ENCODE measurements at places on chromosomes 4 and X.

DNA sequence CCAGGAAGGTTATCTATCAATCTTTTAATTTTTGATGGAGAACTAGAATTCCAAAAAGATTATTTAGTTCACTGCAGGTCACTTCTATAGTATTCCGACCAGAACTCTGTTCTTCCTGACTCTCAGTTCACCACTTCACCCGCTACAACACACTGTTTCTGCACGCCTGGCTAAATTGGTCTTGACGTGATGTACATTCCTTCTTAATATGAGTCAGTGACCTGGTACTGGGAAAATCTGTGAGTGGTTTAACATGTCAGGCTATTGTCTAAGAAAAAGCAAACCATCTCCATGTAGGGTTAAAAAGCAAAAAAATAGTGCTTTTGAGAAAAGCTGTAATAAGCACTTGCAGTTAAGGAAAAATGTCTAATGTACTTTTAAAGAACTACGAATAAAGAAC is 120.4 kb downstream of the NDST3 start:
- DNase-seq = no peak

- DNase-seq = peak; percentile 7
These were observed 114.3 kb upstream of the TEX13C start for GRCh38 chrX:125205133-125205917.

- no peak for DNase-seq
These were observed 2092.4 kb upstream of the TENM3 start for GRCh38 chr4:180150818-180151217.

- DNase-seq = no peak
These were observed 27.0 kb downstream of the SH2D1A start for GRCh38 chrX:124373348-124373747.

DNA sequence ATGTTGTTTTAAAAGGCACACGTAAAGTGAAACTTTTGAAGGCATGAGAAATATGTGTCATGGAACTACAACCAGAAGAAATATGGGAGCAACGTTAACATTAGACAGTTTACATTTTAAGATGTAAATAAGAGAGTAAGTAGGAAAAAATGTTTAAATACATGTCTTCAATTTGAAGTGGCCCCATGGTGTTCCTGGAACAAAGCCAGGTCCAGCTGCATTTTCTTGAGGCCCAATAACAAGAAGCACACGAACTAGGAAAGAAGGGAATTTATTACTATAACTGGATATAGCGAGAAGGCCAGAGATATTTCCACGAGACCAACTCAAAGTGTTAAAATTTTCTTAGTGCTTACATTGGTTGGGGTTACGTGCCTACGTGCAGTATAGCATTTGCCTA is 458.1 kb downstream of the KCTD8 start:
- DNase-seq = no peak
